ACHN (cell line): ENCODE measurements at places on chromosomes 7 and 10.

- no peak for DNase-seq
Measured at GRCh38 chr7:36523371-36524101, 133.9 kb downstream of the ANLN start.

DNA sequence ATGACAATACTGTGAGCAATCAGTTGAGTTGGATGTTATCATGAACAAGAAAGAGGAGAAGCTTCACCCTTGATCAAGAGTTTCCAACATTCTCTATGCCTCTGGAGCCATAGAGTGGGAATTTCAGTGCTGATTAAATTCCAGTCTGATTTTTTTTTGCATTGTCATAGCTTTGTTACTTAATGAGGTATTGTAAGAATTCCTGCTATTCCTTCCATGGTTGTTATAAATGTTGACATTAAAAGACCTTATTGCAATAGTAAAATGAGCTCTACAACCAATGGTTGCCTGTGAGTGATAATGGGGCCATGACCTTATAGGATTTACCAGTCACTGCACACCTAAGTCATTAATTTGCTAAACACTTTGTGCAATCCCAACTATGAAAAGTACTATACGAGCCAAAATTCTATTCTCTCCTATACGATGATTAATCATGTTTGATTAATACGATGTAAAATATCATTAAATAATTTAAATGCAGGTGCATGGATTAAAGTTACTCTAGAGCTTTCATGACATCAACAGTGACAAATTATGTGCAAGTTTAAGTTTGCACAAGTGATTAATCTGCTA is 353.2 kb upstream of the KLF6 start:
- no peak for DNase-seq

DNA sequence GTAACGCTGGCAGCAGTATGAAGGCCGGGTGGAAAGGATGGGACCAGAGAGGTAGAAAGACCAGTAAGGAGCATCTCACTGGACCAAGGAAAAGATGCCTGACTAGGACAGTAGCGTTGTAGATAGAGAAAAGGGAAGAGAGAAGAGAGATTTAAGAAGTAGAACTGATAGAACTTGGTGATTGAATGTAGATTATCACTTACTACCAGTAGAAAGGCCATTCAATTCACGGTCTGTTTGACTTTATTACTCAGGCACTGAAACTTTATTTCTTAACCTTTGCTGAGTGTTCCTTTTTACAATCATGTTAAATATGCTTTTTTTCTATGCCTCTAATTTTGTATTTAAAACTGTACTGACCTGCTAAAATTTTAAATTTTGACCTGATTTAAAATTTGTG is 12.2 kb downstream of the MCU start:
- DNase-seq, result no peak

- DNase-seq, result no peak
Measured at GRCh38 chr7:135186841-135187253, 16.3 kb upstream of the CYREN start.

DNA sequence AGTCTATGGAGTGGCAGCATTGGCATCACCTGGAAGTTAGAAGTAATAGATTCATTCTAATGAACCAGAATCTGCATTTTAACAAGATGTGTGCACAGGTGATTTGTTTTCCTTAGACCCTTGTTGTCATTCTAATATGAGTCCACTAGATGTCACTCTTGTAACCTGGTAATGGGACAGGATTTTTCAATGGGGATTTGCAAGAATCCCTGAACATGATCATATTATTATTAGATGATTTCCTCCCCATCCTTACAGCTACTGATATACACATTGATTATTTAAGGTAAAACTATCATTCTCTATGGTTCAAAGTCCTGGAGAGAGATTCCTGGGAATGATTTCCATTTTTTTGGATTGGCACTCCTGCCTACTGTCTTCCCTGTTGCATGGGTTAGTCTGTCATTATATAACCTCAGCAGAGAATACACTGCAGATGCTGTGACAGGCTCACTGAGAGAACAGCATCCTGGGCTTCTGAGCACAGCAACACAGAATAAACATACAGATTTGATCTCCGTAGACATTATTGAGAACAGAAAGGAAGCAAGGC is 194.9 kb downstream of the SUGCT start:
- DNase-seq, result peak; percentile 71

GRCh38 chr10:7410862-7411670 is at the start of gene SFMBT2:
SFMBT2 (minus strand) TSS chr10:7411034; CDS start chr10:7381898, 29,136 bp downstream.
- peak; percentile 42 for DNase-seq

DNA sequence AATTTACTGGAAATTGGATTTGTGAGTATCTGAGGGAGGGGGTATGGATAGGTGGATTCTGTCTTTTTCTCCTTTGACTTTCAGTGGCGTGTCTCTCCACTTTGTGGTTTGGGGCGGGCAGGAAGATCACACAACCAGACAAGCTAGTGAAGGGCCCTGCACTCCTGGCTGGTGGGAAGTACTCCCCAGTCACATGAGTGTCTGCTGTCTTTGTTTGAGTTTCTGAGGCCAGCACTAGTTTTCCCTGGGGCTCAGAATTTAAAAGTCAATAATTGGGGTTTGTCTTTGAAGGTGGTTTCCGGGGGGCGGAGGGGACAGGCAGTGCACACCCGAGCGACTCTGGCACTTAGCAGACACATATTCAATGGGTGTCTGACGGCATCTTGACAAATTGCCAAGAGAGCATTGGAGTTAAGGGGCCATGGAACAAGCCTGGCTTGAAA is 120.1 kb downstream of the WDFY4 start:
- no peak for DNase-seq

DNA sequence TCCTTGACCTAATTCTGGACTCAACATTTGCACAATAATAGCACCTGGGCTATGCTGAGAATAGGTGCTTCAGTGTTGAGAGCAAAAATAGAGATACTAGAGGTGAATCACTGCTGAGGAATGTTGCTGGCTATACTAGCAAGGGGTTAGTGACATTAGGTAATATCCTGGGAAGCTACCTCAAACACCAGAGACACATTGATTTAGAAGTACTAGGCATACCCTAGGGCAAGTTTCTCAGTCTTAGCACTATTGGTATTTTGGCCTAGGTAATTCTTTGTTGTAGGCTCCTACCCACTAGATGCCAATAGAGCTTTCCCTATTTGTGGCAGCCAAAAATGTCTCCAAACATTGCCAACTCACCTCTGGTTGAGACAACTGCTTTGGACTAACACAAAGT is 484.0 kb upstream of the MBL2 start:
- DNase-seq, result no peak

DNA sequence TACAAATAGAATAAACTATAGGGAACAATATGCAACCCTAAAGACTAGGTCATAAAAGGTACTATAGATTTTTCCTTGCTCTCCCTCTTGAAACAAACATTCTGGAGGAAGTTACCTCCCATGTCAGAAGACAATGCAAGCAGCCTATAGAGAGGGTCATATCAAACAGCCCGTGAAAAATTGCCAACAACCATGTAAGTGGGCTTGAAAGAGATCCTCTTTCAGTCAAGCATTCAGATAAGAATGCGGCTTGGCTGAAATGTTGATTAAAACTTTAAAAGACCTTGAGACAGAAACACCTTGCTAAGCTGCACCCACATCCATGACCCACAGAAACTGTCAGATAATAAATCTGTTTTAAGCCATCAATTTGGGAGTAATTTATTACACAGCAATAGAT is 526.6 kb upstream of the GHITM start:
- no peak for DNase-seq

DNA sequence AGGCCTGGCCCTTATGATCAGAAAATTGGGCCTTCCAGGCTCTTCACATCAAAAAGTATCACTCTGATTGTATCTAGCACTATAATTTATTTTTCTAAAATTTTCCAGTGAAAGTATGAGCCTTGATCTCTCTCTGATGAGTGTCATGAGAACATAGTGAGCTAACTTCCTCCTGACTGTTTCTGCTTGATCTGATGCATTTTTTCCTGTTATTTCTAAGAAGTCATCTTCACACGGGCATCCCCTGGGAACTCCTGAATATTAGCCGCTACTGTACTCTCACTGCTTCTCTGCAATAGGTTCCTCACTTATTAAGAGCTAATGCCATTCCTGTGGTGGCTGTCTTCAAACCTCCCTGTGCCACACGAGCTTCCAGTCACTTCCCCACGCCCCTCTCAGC is 63.1 kb upstream of the ZPBP start:
- no peak for DNase-seq

DNA sequence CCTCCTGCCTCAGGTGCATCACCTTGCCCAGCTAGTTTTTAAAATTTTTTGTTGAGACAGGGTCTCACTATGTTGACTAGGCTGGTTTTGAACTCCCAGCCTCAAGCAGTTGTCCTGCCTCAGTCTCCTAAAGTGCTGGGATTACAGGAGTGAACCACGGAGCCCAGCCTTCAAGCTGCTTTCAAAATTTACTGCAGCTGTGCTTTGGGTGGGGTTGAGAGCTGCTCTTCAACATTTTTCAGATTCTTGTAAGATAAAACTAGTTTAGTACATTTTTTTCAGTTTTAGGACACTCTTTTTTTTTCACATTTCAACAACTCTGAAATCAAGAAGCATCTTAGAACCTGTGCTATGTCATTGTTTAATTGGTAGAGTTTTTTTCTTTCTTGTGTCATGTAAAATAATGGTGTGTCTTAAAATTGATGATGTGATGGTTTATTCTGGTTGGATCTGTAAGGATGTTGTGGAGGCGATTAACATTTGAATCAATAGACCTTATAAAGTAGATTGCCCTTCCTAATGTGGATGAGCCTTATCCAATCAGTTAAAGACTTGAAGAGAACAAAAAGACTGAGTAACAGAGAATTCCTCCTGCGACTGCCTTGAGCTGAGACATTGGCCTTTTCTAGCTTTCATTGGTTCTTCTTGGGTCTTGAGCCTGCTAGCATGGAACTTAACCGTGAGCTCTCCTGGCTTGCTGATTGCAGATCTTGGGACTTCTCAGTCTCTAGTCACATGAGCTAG is 13.5 kb downstream of the PLEKHA8 start:
- DNase-seq, result no peak

DNA sequence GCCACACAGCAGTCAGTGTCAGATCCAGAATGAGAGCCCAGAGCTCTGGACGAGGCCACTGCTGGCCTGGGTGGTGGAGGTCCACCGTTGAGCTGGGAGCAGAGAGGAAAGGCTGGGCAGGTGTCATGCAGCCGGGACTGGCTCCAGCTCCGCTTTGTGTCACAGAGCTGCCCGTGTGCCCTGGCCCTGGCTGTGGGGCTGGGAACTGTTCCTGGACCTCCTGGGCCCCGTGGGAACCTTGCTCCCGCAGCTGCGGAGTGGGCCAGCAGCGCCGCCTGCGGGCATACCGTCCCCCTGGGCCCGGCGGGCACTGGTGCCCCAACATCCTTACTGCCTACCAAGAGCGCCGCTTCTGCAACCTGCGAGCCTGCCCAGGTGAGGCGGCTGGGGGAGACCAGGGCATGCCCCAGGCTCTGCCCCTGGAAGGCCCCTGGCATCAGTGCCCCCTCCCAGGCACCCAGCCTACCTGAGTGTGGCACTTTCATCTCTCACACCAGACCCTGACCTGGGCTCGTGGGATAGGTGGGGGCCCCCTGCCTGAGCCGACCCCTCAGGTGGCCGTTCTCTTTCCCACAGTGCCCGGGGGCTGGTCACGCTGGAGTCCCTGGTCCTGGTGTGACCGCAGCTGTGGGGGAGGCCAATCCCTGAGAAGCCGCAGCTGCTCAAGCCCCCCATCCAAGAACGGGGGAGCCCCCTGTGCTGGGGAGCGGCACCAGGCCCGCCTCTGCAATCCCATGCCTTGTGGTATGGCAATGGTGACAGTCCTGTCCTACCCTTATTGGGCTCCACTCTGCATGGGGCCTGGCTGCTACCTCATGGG is 18.8 kb upstream of the ZNF862 start:
- DNase-seq, result no peak

- DNase-seq, result no peak
Measured at GRCh38 chr10:19788902-19789301, 27.3 kb upstream of the PLXDC2 start.

- DNase-seq, result no peak
Measured at GRCh38 chr10:595473-595872, 94.0 kb downstream of the DIP2C start.

DNA sequence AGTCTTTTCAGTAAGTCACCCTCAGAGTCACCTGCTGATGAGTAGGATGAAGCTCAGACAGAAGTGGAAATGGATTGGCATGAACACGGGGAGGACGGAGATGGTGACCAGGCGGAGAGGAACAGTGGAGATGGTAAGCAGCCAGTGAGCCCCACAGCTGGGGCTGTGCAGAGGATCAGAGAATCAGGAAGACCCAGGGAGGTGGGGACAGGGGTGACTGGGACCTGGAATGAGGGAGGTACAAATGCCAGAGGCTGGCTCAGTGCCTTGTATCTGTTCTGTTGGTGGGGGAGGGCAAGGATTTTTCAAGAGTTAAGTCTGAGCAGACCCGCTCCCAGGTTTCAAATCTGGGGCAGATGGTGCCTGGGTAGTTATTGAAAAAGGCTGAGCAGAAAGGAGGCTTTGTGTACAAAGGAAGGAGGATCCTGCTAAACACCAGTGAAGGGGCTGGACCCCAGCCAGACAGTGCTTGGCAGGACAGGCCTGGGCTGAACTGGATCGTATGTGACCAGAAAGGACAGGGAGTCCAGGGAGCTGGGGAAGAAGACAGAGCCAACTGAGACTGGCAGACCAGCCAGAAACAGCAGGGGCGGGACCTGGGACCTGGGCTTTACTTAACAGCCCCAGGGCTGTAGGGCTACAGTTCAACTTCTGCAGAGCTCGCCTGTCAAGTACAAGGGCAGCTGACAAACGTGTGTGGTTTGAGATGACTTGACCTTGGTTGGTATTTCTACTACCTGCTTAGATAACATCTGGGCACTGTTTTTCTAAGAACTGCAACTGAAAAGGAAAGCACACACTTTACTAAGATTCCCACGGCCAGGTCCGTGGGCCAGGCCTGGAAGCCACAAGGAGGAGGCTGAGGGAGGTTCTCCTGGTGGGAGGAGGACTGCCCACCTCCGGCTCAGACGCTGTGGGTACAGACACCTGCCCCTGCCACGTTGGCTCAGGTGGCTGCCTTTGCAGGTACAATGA is 13.2 kb upstream of the FRMPD2 start:
- DNase-seq, result no peak

- no peak for DNase-seq
Measured at GRCh38 chr10:98085238-98085637, 49.2 kb upstream of the R3HCC1L start.

DNA sequence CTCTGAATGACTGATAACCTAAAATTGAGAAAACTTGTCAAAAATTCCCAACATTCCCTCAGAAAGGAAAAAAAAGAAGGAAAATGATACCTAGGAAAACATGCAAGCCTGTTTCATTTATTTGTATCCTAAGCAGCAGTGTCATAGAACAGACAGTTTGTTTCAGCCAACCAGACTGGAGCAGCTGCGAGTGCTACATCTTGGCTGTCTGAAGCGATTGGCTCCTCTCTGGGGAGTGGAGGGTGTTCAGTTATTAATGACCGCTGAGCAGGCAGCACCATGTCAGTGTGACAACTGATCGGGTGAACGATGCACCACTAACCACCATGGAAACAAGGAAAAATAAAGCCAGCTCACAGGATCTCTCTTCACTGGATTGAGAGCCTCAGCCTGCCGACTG is at the start of gene LRRN3:
LRRN3 (plus strand) TSS at position 282 of the 400 bp plus-strand sequence. CDS start 31,646 bp downstream, outside the sequence.
- no peak for DNase-seq

GRCh38 chr10:53808677-53809372 is 992.2 kb downstream of the PCDH15 start:
- DNase-seq, result no peak
